Naive thymus-derived CD4-positive, alpha-beta T cell (primary cell): ENCODE measurements at places on chromosomes 6 and 20. TPM values are rescaled to one million over a fixed set of nuclear protein-coding genes. Genes with fewer than 3 reads are reported as not detected.
A peak's percentile ranks its signal among the peaks of the same experiment; 100 is the strongest.

GRCh38 chr6:45386501-45386900, 8.8 kb upstream of the SUPT3H start:
- no peak for DNase-seq

DNA sequence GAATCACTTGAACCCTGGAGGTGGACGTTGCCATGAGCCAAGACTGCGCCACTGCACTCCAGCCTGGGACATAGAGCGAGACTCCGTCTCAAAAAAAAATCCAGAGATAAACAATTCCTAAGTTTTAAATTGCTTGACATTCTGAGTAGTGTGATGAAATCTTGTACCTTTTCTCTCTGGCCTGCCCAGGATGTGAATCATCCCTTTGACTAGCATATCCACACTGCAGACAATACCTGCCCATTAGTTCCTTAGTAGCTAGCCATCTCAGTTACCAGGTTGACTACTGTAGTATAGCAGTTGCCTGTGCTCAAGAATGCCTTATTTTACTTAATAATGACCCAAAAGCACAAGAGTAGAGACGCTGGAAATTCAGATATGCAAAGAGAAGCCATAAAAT, 2.8 kb downstream of the ZFP57 start:
- DNase-seq, result no peak

DNA sequence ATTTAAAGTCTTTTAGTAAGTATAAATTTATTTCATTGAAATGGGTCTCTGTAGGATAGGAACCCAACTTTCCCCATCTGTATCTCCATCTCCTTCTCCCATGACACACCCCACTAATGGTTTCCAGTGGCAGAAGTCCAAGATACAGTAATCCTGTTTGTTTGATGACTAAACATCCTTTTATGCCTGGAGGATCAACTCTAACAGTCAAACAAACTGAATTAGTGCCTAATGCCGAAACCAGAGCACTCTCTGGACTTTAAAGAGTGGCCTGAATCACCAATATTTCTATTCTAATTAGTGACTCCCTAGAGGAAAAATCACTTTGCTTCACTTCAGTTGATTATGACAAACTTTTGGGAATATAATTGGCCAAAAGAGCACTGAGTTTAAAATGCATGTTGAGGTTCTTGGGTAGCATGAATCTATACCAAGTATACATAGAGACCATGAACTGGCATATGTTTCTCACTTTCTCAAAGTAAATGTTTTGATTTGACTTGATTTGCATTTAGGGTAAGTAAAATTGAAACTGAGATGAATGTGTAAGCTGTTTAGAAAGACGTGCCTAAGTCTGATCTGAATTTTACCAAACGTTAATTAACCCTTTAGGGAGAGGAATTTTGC, 776.4 kb upstream of the NRSN1 start:
- DNase-seq, result no peak

GRCh38 chr6:127933852-127934840, 33.3 kb upstream of the THEMIS start:
- DNase-seq, result peak; percentile 31

GRCh38 chr6:16850681-16851026, 89.4 kb upstream of the ATXN1 start:
- DNase-seq, result no peak

DNA sequence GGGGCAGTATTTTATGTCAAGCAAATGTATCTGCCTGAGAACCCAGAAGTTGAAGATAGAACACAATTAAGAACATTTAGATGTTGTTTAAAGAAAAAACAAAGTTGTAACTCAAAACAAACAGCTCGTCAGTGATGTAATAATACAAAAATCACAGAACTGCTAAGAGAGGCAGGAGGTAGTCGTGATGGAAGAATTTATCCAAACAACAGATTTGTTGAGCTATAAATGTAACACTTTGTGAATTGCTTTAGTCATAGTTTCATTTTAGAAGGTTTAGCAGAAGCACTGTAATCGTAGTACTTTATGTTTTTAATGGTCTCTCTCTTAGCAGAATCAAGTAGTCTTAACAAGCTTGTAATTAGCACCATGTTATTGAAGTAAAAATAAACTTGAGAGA, 73.6 kb downstream of the SCAF8 start:
- DNase-seq, result no peak

GRCh38 chr20:12383821-12384220, 466.1 kb downstream of the BTBD3 start:
- DNase-seq, result no peak

DNA sequence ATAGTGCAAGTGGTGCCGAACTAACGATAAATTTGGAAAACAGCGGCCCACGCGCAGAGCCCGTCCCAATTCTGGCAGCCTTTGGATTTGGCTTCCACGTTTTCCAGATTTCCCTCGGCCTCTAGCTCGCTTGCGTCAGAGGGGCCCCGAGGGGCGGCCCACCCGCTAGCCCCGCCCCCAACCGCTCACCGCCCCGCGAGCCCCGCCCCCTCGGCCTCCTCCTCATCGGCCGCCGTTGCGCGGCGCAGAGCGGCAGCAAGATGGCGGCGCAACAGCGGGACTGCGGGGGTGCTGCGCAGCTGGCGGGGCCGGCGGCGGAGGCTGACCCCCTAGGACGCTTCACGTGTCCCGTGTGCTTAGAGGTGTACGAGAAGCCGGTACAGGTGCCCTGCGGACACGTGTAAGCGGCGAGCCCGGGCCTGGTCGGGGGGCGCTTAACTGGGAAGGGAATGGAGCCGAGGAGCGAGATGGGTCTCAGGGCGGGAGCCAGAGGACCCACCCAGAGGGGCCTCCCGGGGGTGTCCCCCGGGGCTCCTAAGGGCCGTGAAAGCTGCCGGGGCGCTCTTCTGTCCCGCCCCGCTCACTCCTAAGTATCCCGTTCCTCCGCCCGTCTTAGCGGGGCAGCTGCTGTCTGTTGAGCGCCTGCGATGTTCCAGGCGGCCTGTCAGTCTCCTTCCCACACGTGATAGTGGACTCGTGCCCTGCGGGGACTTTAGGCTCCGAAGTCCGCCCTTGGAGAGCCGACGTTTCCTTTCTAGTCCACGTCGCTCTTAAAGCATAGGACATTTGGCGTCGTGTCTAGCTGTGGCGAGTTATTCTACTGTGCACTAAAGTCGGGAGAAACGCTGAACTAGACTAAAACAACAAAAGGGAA, at the start of gene RNF114:
TSS of gene RNF114 (plus strand) at position 245 of the 874 bp plus-strand sequence. CDS start at position 261, 16 bp downstream.
- DNase-seq, result peak; percentile 81

DNA sequence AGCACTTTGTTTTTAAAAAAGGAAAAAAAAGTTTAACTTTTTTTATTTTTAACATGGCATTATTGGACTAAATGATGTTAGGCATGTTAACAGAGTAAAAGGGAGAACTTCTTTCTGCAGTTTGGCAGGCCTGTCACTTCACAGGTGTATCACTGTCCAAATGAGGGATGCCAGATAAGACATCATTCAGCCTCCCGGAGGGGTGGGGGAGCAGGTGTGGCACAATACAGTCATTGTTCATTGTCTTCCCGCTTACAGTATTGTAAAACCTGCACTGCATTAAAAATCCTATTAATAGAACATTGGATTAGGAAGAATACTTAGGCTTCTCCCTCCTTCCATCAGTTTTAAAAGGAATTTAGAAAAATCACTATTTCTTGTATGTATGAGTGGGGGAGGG, 80.7 kb downstream of the CARMIL1 start:
- no peak for DNase-seq

DNA sequence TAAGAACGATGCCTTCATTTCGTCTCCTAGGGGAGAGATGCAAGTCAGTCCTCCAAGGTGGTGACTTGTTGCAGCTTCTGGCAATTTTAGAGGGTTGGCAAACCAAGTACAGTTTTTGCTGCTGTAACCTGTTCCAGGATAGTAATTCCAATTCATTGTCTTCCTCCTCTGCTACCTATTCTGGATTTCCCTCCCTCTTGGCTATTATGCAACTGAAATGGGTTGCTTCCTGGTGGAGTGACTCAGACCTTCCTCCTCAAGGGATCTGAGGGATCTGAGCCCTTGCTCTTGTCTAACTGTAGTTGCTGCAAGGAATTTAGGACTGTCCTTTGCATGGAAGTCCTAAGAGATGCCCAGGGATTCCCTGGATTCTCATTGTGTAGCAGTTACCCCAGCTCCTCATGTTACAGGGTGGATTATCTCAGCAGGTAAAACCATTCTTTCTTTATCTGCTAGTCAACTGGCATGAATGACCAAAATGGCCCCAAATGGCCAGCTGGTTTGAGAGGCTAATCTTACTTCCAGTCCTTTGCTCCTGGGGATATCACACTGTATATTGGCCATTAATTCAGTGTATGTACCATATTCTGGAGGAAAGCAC, 17.6 kb upstream of the ELMO2 start:
- no peak for DNase-seq

GRCh38 chr6:110050440-110050813, 72.3 kb downstream of the GPR6 start:
- no peak for DNase-seq

- DNase-seq, result no peak
Observed at GRCh38 chr20:51411870-51412269, 130.6 kb downstream of the NFATC2 start.

GRCh38 chr20:15200147-15200565, 862.7 kb upstream of the FLRT3 start:
- DNase-seq, result no peak

DNA sequence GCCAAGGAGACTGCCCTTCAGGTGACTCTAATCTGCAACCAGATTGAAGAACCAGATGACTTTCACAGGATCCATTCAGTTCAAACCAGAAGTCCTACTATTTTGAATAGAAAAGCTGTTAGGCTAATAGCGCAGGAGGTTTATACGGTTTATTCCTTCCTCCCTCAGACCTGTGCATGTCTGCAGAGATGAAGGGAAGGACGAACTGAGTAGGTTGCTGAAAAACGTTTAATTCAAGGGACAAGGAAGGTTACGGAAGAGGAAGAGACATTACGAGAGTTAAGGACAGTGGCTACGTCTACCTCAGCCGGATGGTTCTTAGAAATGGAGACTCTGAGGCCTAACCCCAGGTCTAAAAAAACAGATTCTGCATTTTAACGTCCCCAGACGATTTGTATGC, 978 bp downstream of the AURKA start:
- no peak for DNase-seq

DNA sequence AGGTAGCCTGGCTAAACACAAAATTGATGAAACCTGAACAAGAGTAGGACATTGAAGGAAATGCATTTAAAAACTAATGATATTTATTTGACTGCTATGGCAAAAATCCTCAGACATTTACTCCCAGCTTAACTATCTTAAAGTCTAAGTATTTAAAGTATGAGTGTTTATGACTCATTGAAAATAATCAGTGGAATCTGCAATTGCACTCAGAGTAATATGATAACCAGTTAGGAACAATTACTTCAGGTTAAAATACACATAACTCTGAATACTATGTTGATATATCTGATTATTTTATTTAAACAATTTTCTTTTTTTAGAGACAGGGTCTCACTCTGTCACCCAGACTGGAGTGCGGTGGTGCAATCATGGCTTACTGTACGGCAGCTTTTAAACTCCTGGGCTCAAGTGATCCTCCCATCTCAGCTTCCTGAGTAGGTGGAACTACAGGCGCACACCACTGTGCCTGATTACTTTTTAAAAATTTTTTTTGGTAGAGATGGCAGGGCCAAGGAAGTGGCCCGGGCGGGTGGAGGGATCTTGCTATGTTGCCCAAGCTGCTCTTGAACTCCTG, 43.9 kb downstream of the FILIP1 start:
- no peak for DNase-seq

DNA sequence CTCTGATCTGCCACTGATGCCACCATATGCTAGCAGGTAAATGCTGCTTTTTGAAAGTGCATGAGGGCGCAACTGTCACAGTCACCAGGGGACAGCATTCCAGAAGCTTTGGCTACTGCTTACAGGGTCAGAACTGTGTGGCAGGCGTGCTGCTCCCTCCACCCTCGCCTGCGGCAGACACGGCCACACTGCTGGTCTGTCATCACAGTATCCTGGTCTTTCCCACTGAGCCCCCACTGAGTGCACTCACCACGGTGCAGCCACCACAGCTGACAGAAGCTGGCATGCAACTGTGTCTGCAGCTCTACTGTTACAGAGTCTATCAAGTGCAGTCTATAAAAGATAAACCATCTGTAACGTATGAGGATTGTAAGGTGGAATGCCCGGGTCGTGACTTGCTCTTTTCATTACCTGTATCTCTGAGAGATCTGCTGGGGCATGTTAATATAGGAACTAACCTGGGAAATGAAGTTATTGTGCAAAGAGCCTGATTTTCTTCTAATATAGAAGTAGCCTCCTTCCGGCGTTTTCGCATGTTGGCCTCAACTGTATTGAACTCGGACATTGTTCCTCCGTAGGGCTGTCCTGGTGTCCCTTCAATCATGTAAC, 24.5 kb downstream of the GCLC start:
- DNase-seq, result no peak

DNA sequence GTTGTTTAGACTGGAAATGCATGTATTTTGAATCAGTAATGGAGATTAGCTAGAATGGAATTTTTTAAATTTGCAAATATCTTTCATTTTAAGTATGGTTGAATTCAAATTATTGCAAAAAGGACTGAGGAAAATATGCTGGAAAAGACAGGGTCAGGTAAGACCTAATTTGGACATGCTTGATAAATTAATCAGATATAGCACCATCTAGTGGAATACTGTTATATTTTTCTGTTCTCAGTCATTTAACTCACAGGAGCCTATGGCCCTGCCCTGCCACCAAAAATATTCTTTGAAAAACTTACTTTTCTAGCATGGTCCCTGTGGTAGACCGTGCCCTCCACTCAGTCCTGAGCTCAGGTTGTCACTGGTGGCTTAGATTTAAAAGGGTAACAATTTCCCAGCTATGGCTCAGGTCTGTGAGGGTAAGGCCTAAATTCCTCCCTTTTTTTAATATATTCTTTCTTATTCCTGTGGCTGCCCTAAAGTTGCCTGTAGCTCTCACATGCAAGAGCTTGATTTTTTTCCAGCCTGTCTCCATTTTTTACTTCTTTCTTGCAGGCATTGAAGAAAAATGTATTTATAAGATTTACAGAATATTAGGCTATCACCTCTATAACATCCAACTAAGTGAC, 25.3 kb upstream of the KIAA1586 start:
- DNase-seq, result peak; percentile 8

- no peak for DNase-seq
Observed at GRCh38 chr6:12262236-12263061, 27.7 kb upstream of the EDN1 start.

- no peak for DNase-seq
Observed at GRCh38 chr6:85464722-85465150, 14.9 kb downstream of the NT5E start.

- no peak for DNase-seq
Observed at GRCh38 chr6:47875593-47875992, 93.8 kb downstream of the OPN5 start.

COL21A1 gene
- total RNA-seq, result not detected

PXDC1 gene
- total RNA-seq, result 0.68 TPM

NR2E1 gene
- not detected in 2 replicates for total RNA-seq

RSPO3 gene
- total RNA-seq, result not detected

PKIB gene
- total RNA-seq, result 1.5 TPM

SCRT2 gene
- total RNA-seq, result not detected

PLG gene
- not detected for total RNA-seq

C20orf96 gene
- 4.8 TPM for total RNA-seq

TRIM10 gene
- total RNA-seq, result not detected

TINAG gene
- not detected in 2 replicates for total RNA-seq

NOX3 gene
- total RNA-seq, result not detected

WFDC2 gene
- 0.73 TPM for total RNA-seq

MAN1A1 gene
- 8.4 TPM for total RNA-seq

PET117 gene
- total RNA-seq, result 11.6 TPM

OARD1 gene
- 28.6 and 31.1 TPM in 2 replicates for total RNA-seq

DUSP15 gene
- not detected for total RNA-seq
